ENCODE measurements at places on chromosomes 6 and 20. TPM values are rescaled to one million over a fixed set of nuclear protein-coding genes. Genes with fewer than 3 reads are reported as not detected.
A peak's percentile ranks its signal among the peaks of the same experiment; 100 is the strongest.

- DNase-seq: no peak
- no peaks in the 10 kb centered on the region for H3K27me3 ChIP-seq
- H3K36me3 ChIP-seq: peaks cover 8% of the 10 kb centered on the region
- H3K27ac ChIP-seq: peak overlapping the region; percentile 82
- peaks cover 71% of the 10 kb centered on the region for H3K4me1 ChIP-seq
- peak overlapping the region; percentile 67 for H3K4me3 ChIP-seq
These were observed 38.4 kb downstream of the RREB1 start for GRCh38 chr6:7145885-7146828.

DNA sequence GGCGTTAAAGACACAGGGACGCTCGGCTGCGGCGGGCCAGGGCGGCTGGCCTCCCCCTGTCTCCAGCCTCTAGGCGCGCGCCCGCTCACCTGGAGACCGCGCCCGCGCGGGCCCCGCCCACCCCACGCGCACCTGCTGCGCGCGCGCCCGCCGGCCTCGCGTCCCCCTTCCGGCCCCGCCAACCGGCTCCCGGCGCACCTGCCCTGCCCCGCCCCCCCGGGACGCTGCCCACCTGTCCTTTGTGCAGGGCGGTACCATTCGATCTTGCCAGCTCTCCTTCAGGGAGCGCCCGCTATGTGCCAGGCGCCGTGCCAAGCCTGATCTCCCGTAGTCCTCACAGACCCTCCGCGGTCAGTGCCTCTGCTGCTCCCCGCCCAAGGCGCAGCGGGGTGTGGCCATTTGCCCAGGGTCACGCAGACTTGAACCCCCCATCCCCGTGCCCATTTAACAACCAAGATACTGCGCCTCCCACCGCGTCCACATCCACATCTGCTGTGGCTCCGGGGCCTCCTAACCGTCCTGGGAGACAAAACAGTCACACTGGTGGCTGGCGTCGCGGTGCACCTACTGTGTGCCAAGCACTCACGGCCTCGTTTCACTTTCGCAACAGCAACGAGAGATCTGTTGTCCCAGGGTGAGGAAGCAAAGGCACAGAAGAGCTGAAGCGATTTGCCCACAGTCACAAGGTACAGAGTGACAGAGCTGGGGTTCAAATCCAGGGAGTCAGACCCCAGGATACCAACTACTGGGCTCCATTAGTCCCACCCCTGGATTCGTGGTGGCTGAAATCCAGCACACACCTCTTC lies 48.1 kb downstream of the NOL4L start:
- DNase-seq: peak; percentile 66
- no peaks in the 10 kb centered on the region for H3K27me3 ChIP-seq
- peaks cover 74% of the 10 kb centered on the region for H3K4me1 ChIP-seq
- peak overlapping the region; percentile 85 for H3K4me3 ChIP-seq
- H3K27ac ChIP-seq: peak overlapping the region; percentile 91
- H3K36me3 ChIP-seq: peaks cover 3% of the 10 kb centered on the region

DNA sequence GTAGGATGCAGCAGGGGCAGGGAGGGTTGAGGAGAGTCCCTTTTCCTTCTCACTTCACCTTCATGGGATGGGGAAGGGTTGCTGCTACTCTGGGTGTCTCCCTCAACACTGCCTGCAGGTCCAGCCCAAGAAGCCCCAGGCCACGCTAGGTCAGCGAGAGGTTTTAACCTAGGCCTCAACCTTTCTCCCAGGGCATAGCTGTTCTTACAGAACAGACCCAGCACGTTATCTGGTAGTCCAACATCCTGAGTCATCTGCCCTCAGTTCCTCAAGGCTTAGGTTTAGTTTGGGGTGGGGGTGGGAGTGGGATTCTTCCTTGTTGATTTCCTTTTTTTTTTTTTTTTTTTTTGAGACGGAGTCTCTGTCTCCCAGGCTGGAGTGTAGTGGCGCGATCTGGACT lies 15.8 kb downstream of the LRRC73 start:
- peaks cover 4% of the 10 kb centered on the region for H3K36me3 ChIP-seq
- H3K27ac ChIP-seq: no peak overlapping the region
- DNase-seq: no peak
- peaks cover 16% of the 10 kb centered on the region for H3K4me1 ChIP-seq
- H3K27me3 ChIP-seq: no peaks in the 10 kb centered on the region

- H3K27ac ChIP-seq: no peak within 1 kb of the TSS
- peak; percentile 31 for DNase-seq
- H3K36me3 ChIP-seq: no peaks in the 10 kb centered on the region
- no peaks in the 10 kb centered on the region for H3K27me3 ChIP-seq
- peaks cover 22% of the 10 kb centered on the region for H3K4me1 ChIP-seq
These were observed at the start of gene RAMACL for GRCh38 chr6:166586424-166587156. Gene RAMACL (minus strand): TSS chr6:166586678. CDS start chr6:166586477, 201 bp downstream.

DNA sequence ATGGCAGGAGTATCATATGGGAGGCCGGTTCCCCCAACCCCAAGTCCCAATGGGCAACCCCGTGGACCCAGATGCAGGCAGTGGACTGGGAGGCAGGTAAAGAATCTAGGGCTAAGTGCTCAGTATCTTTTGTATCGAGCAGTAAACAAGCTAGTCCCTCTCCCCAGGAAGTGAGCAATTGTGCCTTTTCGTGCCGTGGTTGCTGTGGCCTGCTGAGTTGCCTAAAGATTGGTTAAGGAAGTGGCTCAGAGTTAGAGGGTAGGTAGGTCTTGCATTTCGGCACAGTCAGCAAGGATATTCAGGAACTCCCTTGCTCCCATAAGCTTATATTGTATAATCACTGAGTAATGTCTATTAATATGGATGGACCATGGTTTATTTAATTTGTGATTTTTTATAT lies 1.3 kb upstream of the DNAH8 start:
- peaks cover 30% of the 10 kb centered on the region for H3K27me3 ChIP-seq
- H3K4me1 ChIP-seq: peaks cover 19% of the 10 kb centered on the region
- no peak overlapping the region for H3K4me3 ChIP-seq
- peak overlapping the region; percentile 76 for H3K27ac ChIP-seq
- peak; percentile 70 for DNase-seq

- no peaks in the 10 kb centered on the region for H3K4me1 ChIP-seq
- DNase-seq: peak; percentile 43
- no peak overlapping the region for H3K4me3 ChIP-seq
These were observed 520 bp downstream of the SLC24A3 start for GRCh38 chr20:19212821-19213502.

- peaks cover 51% of the 10 kb centered on the region for H3K4me1 ChIP-seq
- H3K27me3 ChIP-seq: no peaks in the 10 kb centered on the region
- H3K27ac ChIP-seq: no peak overlapping the region
- DNase-seq: no peak
- H3K36me3 ChIP-seq: no peaks in the 10 kb centered on the region
These were observed 88.1 kb upstream of the BACH2 start for GRCh38 chr6:90384720-90385119.

DNA sequence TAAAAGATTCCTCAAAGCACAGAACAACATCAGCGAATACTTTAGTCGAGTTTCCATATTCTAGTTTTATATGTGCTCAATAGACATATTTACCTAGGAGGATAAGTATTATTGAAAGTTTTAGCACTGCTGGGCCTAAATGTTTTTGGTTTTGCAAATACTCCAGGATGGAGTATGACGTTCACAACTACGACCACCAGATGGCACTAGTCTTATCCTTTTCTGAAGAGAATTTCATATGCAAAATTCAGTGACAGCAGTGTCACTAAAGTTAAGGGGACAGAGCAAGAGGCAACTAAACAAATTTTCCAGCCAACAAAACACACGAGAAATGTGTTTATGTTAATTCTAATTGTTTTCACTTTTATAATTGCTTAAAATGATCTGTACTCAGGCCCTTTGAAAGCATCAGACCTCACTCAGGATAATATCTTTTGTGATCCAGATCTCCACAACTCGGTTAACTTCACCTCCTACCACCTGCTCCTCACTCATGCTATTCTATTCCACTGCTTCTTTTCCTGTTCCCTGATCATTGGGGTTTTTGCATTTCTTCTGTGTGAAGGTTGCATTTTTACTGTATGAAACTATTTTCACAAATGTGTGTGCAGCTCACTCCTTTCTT lies 220.8 kb downstream of the TRDN start:
- no peak overlapping the region for H3K27ac ChIP-seq
- H3K4me1 ChIP-seq: no peaks in the 10 kb centered on the region
- H3K36me3 ChIP-seq: no peaks in the 10 kb centered on the region
- H3K4me3 ChIP-seq: no peak overlapping the region

DNA sequence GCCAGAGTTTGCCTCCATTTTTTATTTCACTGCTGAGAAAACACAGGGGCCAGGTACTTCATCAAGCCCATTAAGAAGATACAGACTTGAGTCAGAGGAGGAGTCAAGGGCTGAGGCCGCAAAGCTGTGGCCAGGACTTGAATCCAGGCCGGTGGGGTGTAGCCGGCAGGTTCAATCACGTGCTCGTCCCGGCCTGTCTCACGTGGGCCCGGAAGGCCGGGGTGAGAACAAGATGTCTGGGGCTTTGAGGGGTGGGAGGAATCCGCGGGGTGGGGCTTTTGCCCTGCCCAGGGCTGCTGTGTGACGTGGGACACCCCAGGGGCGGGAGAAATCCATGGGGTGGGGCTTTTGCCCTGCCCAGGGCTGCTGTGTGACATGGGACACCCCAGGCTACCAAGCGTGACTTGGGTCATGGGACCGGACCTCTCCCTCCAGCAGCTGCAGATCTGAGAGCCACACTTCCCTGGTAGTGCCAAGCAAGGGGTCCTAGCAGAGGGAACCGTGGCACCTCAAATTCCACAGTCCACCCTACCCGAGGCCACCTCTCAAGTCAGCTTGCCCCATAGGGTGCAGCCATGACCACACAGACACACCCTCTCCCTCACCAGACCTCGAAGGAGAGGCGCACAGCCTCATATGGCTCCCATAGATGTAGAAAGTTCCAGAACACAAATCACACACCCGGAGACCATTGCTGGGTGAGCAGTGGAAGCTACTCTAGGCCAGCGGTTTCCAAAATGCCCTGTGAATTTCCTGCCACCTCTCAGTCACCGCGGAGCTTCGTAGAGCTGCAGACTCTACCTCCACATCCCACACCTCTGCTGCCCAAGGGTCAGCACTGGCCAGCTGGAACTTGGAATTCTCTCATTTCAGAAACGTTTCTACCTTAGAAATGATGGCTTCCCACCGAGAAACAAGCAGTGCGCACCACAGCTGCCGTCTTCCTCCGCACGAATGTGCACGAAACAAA lies 156.1 kb downstream of the DLL1 start:
- no peaks in the 10 kb centered on the region for H3K27me3 ChIP-seq
- no peak for DNase-seq
- H3K4me3 ChIP-seq: no peak overlapping the region
- no peaks in the 10 kb centered on the region for H3K36me3 ChIP-seq

DNA sequence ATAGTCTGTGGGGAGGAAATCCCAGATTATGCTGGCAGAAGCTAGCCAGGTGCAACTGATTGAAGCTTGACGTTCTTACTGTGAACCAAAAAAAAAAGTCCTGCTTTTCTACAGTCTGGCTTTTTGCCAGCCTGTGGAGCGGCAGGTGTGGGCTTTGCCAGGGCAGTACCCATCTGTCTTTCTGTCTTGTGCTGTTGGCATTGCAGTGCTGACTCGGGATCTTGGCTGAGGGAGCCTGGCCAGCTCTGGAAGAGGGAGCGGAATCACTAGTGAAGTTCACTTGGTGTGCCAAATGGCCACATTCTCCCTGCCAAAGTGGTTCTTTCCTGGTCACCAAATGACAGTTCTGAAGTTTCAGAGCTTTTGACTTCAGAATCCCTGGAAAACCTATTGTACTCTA lies 5.0 kb downstream of the KIF3B start:
- no peak for DNase-seq
- H3K27ac ChIP-seq: no peak overlapping the region
- peaks cover 48% of the 10 kb centered on the region for H3K36me3 ChIP-seq

DNA sequence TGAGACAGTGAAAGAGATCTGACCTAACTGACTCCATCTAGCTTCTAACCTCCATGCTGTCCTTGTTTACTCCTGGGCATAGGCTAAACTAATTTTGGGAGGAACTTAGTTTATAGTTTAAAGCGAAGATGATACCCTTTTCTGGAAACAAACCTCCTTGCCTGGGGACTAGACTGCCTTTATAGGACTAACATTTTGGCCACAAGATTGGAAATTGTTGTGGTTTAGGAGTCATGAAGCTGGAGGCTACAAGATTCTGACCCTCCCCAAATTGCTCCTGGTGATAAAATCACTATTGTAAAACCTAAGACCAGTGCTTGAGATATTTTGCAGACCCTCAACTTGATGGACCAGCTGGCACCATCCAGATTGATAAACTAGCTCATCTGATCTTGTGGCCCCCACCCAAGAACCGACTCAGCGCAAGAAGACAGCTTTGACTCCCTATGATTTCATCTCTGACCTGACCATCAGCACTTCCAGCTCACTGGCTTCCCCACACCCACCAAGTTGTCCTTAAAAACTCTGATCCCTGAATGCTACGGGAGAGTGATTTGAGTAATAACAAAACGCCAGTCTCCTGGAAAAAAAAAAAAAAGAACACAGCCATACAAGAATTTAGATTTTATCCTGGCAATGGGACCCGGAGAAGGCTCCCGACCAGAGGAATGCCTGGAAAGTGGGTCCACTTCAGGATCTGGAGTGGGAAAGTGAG lies 63.0 kb downstream of the ABHD12 start:
- H3K4me3 ChIP-seq: no peak overlapping the region
- H3K4me1 ChIP-seq: peaks cover 7% of the 10 kb centered on the region
- H3K36me3 ChIP-seq: peaks cover 23% of the 10 kb centered on the region
- H3K27ac ChIP-seq: no peak overlapping the region
- no peaks in the 10 kb centered on the region for H3K27me3 ChIP-seq
- no peak for DNase-seq

SEL1L2 gene
- total RNA-seq: not detected

HIVEP2 gene
- total RNA-seq: 27.1 TPM

PACRG gene
- not detected for total RNA-seq

CAGE1 gene
- total RNA-seq: 0.10 TPM

EDN1 gene
- not detected for total RNA-seq

CLVS2 gene
- total RNA-seq: not detected

Measured in activated naive CD8-positive, alpha-beta T cell treated with anti-CD3 and anti-CD28 coated beads for 36 hours (primary cell).